ENCODE measurements at places on chromosomes 12 and 14.

- H3K27ac ChIP-seq, result peak overlapping the region; percentile 2
- peaks cover 21% of the 10 kb centered on the region for H3K4me1 ChIP-seq
- DNase-seq, result no peak
- H3K4me3 ChIP-seq, result no peak overlapping the region
Measured at GRCh38 chr14:20671597-20672283, 12.6 kb upstream of the RNASE4 start.

DNA sequence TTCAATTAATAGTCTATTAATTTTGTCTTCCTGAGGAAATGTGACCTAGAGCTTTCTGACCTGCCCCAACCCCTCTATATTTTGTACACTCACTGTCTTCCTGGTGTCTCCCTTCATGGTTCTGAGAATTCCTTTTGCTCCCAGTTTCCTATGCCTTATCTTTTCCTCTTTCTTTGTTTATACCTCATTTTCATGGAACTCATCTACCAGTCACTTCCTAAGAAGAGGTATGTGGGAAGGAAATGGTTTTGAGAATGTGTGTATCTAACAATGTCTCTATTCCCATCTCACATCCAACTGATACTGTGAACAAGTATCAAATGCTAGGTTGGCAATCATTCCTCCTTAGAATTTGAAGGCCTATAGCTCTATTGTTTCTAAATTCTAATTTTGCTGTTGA, 245.1 kb upstream of the EGLN3 start:
- H3K4me3 ChIP-seq, result no peak overlapping the region
- H3K27me3 ChIP-seq, result peaks cover 8% of the 10 kb centered on the region
- DNase-seq, result no peak

DNA sequence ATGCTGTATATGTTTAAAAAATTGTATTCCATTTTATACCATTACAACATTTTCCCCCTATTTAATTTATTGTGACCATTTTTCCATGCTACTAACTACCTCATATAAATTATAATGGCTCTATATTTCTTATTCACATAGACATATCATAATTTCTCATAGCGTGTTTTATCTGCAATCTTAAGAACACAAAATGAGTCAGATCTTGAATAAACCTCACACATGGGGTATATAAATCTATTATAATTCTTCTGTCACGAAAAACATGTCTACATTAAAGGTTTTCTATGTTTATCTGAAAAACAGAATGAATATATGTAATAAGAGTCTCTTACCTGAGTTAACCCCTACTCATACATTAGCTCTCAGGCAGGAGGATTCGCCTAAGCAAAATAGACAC, 50.5 kb upstream of the ERGIC2 start:
- no peak overlapping the region for H3K27ac ChIP-seq
- H3K36me3 ChIP-seq, result no peaks in the 10 kb centered on the region

- H3K4me1 ChIP-seq, result no peaks in the 10 kb centered on the region
- H3K4me3 ChIP-seq, result no peak overlapping the region
- no peak overlapping the region for H3K27ac ChIP-seq
Measured at GRCh38 chr12:5197131-5197530, 153.5 kb downstream of the KCNA5 start.

- H3K4me1 ChIP-seq, result no peaks in the 10 kb centered on the region
- DNase-seq, result no peak
- H3K4me3 ChIP-seq, result no peak overlapping the region
- no peaks in the 10 kb centered on the region for H3K27me3 ChIP-seq
- H3K27ac ChIP-seq, result no peak overlapping the region
Measured at GRCh38 chr12:34290381-34290995, 268.2 kb downstream of the ALG10 start.

GRCh38 chr12:39830171-39830570, 210.6 kb upstream of the ABCD2 start:
- no peaks in the 10 kb centered on the region for H3K36me3 ChIP-seq
- no peak overlapping the region for H3K27ac ChIP-seq
- H3K27me3 ChIP-seq, result no peaks in the 10 kb centered on the region
- H3K4me1 ChIP-seq, result no peaks in the 10 kb centered on the region
- no peak overlapping the region for H3K4me3 ChIP-seq
- DNase-seq, result no peak

DNA sequence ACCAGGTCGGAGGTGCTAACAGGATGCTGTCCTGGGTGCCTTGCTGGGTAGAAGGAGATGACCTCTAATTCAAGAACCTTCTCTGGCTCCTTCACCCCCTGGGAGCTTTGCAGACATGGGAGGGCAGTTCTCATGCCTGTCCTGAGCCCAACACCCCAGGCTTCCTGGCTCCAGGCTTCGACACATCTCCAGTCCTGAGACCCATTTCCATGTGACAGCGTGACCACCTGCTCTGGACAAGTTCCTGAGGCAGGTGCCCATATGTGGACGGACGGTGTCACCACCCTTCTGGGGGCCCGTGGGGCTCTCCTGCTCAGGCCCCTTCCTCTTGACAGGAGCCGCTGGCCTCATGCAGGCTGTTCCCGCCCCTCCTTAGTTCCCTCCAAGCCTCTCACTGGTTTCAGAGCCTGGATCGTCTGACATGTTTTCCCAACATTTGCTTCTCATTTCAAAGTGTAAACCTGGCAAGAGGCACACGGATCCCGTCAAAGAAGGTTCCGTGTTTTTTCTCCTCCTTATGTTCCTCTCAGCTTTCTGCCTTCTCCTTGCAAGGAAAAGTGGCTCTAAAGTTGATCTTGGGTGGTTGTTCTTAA, 291.9 kb upstream of the RTL1 start:
- H3K27me3 ChIP-seq, result no peaks in the 10 kb centered on the region
- no peak overlapping the region for H3K27ac ChIP-seq
- DNase-seq, result no peak
- H3K36me3 ChIP-seq, result no peaks in the 10 kb centered on the region
- H3K4me1 ChIP-seq, result no peaks in the 10 kb centered on the region

GRCh38 chr12:131946757-131947156, 3.0 kb upstream of the EP400 start:
- no peak overlapping the region for H3K27ac ChIP-seq
- H3K4me1 ChIP-seq, result peaks cover 17% of the 10 kb centered on the region
- no peak for DNase-seq
- no peaks in the 10 kb centered on the region for H3K27me3 ChIP-seq
- no peak overlapping the region for H3K4me3 ChIP-seq

DNA sequence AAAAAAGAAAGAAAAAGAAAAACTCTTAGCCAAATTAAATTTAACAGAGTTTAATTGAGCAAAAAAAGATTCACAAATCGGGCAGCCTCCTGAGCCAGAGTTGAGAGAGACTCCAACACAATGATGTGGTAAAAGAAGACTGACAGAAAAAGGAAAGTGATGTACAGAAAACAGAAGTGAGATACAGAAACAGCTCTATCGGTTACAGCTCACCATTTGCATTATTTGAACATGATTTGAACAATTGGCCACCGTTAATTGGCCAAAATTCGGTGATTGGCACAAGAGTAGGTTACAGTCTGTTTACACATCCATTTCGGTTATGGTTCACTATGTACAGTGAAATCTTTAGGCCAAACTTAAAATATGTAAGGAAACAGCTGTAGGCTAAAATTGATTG, 117.7 kb downstream of the SPTSSA start:
- DNase-seq, result no peak
- H3K4me3 ChIP-seq, result no peak overlapping the region
- no peak overlapping the region for H3K27ac ChIP-seq
- no peaks in the 10 kb centered on the region for H3K36me3 ChIP-seq
- H3K27me3 ChIP-seq, result no peaks in the 10 kb centered on the region

- H3K4me3 ChIP-seq, result no peak overlapping the region
- peaks cover 2% of the 10 kb centered on the region for H3K4me1 ChIP-seq
- DNase-seq, result no peak
- H3K36me3 ChIP-seq, result peaks cover 17% of the 10 kb centered on the region
- no peak overlapping the region for H3K27ac ChIP-seq
Measured at GRCh38 chr12:53659011-53659551, 16.8 kb downstream of the ATP5MC2 start.

- DNase-seq, result no peak
- peaks cover 5% of the 10 kb centered on the region for H3K36me3 ChIP-seq
- no peaks in the 10 kb centered on the region for H3K4me1 ChIP-seq
Measured at GRCh38 chr12:132578118-132578517, 32.3 kb downstream of the LRCOL1 start.

DNA sequence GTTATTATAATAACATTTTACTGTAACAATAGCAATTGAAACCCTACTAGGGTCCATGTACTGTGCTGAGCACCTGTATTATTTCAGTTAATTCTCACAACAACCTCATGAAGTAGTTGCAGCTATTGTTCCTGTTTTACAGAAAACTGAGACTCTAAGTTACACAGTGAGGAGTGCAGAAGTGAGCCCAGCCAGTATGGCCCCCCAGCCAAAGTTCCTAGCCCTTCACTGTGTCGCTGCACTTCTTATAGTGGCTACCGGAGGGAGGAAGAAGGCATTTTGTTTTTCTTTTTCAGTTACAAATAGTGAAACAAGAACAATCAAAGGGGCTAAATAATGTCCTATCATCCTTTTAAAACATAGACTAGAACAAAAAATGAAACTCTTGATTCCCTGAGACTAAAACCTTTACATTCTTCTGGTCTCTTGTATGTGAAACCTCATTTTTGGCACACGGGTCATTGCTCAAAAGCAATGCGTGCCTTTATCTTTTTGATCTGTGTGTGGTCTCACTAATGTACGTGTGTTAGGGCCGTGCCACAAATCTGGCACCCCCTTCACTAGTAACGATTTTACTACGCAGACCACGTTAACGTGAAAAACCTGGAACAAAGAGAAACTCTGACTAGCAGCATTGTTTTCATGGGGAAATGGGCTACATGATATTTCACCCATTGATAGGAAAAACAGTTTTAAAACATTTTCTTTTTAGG, 88.7 kb downstream of the LLPH start:
- no peaks in the 10 kb centered on the region for H3K4me1 ChIP-seq
- DNase-seq, result no peak
- no peaks in the 10 kb centered on the region for H3K36me3 ChIP-seq

GRCh38 chr12:41514907-41515306, 326.8 kb downstream of the PDZRN4 start:
- H3K27ac ChIP-seq, result no peak overlapping the region
- no peak for DNase-seq
- H3K4me3 ChIP-seq, result no peak overlapping the region
- peaks cover 2% of the 10 kb centered on the region for H3K27me3 ChIP-seq
- no peaks in the 10 kb centered on the region for H3K36me3 ChIP-seq

DNA sequence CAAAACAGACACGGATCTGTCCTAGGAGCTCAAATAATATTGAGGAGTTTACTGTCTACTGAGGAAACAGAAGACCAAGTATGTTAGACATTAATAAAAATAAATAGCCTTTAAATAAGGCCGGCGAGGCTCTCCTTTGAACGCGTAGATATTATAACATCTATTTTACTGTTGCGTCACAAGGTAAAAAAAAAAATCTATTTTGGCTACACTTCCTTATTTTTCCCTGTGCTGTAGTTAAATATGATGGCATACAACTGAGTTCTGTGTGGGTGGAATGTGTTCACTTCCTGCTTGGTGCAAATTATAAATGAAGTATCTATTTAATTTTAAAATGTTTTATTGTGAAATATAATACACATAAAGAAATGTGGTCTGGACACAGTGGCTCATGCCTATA, 17.2 kb upstream of the RAD52 start:
- DNase-seq, result no peak
- no peak overlapping the region for H3K4me3 ChIP-seq
- no peaks in the 10 kb centered on the region for H3K36me3 ChIP-seq
- no peak overlapping the region for H3K27ac ChIP-seq
- H3K27me3 ChIP-seq, result no peaks in the 10 kb centered on the region
- peaks cover 2% of the 10 kb centered on the region for H3K4me1 ChIP-seq

DNA sequence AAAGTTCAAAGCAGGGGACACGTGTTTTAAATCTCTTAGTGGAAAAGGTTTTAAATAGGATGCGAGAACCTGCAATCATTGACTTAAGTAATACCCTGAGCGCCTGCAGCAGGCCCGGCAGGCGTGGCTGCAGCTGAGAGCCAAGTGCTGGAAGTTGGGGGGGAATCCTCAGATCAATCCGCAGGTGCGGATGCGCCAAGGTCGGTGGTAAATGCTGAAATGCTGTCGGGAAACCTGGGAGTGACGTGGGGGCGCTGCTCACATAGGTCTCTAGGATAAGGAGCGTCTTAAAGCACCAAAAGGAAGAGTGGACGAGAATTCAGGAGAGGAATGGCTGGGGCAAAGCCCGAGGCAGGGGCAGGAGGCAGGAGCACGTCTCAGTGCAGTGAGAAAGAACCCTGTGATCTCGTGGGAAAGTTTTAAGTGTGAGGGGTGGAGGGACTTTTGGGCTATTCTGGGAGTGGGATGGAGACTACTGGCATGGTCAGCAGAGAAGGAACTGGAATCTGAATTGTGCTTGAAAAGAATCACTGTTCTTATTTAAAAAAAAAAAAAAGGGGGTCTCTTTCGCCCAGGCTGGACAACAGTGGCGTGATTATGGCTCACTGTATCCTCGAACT, 883 bp upstream of the CDCA4 start:
- peaks cover 31% of the 10 kb centered on the region for H3K36me3 ChIP-seq
- no peaks in the 10 kb centered on the region for H3K27me3 ChIP-seq
- H3K27ac ChIP-seq, result peak overlapping the region; percentile 95
- H3K4me3 ChIP-seq, result peak overlapping the region; percentile 100
- peak; percentile 81 for DNase-seq

- no peaks in the 10 kb centered on the region for H3K36me3 ChIP-seq
- no peak overlapping the region for H3K27ac ChIP-seq
- H3K4me1 ChIP-seq, result no peaks in the 10 kb centered on the region
- peaks cover 17% of the 10 kb centered on the region for H3K27me3 ChIP-seq
- no peak for DNase-seq
- H3K4me3 ChIP-seq, result no peak overlapping the region
Measured at GRCh38 chr12:106107566-106107965, 31.2 kb downstream of the NUAK1 start.

- H3K36me3 ChIP-seq, result peaks cover 90% of the 10 kb centered on the region
Measured at GRCh38 chr12:4293966-4294505, 20.5 kb downstream of the CCND2 start.

GRCh38 chr14:22469538-22470303, 119.3 kb downstream of the DAD1 start:
- H3K4me3 ChIP-seq, result peak overlapping the region; percentile 40
- no peaks in the 10 kb centered on the region for H3K4me1 ChIP-seq
- DNase-seq, result no peak

DNA sequence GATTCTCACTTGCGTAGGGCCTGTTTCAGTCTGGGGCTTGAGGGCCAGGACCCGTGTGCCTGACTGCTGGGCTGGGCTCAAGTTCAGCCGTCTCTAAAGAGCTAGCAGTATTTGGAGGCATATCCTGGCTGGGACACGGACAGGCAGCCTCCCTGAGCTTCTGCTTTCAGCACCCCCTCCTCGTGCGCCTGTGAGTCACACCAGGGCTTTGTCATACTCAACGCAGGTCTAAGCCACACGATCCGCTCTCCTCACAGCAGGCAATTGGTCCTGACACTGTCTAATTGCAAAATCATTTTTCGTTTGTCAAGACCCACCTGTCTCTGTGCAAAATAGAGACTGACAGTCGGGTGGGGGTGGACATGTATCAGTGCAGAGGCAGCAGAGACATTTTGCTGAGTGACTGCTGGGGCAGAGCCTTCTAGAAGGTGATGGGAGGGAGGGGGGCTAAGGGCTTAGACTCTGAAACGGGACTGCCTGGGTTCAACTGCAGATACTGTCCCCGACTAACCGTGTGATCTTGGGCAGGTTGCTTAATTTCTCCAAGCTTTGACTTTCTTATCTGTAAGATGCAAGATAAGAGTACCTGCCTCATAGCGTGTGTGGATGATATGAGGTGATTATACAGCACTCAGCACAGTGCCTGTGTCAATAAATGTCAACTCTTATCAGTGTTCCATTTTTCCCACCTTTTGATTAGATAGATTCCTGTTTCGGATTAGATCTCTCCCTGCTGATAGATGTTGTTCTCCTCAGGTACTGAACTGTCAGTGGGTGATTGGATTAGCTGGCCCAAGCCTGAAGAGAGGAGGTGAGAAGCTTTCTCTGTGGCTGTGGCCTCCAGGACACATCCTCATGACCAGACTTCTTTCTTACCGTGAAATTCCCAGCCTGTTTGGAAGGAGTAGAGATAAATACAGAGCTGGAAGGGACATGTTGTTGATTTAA, 53.1 kb downstream of the KCNA1 start:
- no peak for DNase-seq
- no peaks in the 10 kb centered on the region for H3K36me3 ChIP-seq
- no peaks in the 10 kb centered on the region for H3K4me1 ChIP-seq

Measured in activated CD4-positive, alpha-beta T cell treated with anti-CD3 and anti-CD28 coated beads, Interleukin-2, amount 10 ng/mL, durations not matched to agents 24 days and 14 days (primary cell).